NT2/D1 (cell line): ENCODE measurements at places on chromosomes 4 and X.

DNA sequence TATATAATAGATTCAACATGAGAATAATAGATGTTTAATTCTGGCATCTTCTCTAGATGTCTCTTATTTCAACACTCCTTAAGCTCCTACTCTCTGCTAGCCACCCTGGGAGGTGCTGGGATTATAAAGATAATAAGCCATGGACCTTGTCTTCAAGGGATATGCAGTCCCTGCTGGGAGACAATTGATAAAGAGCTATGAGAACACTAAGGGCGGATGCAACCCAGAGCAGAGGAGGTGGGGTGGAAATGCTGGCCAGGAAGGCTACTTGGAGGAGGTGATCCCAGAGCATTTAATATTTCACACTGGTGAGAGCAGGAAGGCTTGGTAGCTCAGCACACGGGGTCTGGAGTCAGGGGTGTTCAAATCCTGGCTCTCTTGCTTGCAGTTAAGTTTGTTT, 18.3 kb upstream of the PGRMC2 start:
- DNase-seq, result peak; percentile 50

- no peak for DNase-seq
Measured at GRCh38 chr4:47668810-47669408, 169.0 kb downstream of the CORIN start.

GRCh38 chr4:8336412-8337075, 67.0 kb downstream of the HTRA3 start:
- no peak for DNase-seq

DNA sequence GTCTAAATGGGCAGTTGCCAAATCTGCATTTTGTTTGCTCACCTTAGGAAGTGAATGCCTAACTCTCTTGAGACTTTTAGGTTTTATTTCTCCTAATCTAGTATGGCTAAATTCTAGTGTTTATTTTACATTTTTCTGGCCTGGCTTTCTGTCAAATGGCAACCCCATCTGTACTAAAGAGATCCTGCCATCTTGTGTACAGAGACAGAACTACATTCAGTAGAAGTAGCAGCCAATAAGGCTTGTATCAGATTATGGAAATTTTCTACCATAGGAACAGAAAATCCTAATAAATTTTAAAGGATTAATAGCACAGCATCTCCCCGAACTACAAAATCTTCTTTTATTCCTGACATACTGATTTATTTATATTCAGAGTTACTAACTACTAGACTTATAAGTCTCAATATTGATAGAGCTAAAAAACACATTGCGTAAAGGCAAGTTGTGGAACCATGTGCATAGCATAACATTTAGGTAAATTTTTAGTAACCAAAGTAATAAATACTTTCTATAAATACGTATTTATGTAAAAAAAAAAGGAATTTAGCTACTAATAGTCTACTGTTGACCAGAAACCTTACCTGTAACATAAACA, 45.5 kb downstream of the TMEM144 start:
- no peak for DNase-seq

GRCh38 chr4:73257651-73258435, 755 bp downstream of the ANKRD17 start:
- DNase-seq, result no peak

DNA sequence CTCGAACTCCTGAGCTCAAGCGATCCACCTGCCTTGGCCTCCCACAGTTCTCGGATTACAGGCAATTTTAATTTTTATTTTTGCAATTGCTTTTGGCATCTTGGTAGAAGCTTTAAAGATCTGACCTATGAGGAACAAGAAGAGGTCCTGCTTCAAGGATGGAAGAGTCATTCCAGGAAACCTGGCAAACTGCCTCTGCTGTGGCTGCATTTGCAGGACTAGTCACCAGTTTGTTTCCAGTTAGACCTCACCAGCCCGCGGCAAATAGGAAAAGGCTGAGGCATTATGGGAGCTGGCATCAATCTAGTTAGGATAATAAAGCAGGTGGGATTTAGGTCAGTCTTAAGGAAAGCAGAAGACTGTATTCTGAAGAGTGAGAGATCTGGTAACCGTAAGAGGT, 51.9 kb upstream of the LAS1L start:
- DNase-seq, result no peak

- no peak for DNase-seq
Measured at GRCh38 chr4:159159611-159160010, 56.7 kb downstream of the RAPGEF2 start.
